Smooth muscle cell of the brain vasculature (primary cell): ENCODE measurements at places on chromosomes 3 and 15.

DNA sequence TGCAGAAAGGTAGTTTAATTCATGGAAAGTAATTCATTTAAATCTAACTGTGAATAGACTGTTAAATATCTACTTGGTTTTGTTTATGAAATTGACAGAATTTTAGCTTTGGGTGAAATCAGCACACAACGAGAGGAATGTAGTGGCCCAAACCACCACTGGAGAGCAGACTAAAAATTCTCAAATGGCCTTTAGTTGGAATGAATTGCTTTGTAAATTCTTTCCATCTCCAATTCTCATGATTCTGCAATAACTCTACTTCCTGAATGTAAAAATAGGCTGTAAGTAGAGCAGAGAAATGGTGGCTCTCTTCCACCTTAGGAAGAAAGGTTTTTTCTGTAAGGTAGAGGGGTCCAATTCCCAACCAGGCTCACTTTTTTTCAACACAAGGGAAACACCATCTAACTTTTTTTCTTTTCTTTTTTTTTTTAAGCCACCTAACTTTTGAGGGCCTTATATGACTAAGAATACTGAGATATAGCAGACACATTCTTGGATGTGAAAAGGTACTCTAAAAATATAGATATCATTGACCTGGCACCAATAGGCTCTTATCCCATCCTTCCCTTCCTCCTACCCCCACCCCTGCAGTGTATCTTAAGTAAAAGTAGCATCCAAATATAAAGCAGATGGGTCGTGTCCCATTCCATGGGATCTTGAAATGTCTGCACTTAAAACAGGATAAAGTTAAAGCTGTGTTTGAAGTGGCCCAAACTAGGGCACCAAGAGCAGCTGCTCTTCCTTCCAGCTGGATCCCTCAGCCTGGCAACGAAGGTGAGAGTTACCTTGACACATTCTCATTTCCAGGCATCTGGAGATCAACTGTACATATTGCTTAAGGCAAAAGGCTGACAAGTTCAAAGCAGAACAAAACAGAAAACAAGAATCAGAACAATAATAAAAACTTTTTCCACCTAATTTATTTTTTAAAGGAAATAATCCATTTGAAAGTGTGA lies 194.1 kb downstream of the TPRG1 start:
- no peak for DNase-seq

- DNase-seq = no peak
Observed at GRCh38 chr3:159627229-159627628, 361.4 kb upstream of the IL12A start.

- no peak for DNase-seq
Observed at GRCh38 chr3:57604971-57605370, 7.8 kb upstream of the ARF4 start.

- DNase-seq = no peak
Observed at GRCh38 chr15:69794645-69795469, 302.9 kb downstream of the TLE3 start.

GRCh38 chr15:94130504-94130903 lies 100.9 kb upstream of the MCTP2 start:
- DNase-seq = no peak

- no peak for DNase-seq
Observed at GRCh38 chr15:88448991-88449461, 18.2 kb downstream of the MRPL46 start.

GRCh38 chr3:139547666-139548065 lies 8.1 kb upstream of the RBP1 start:
- no peak for DNase-seq

DNA sequence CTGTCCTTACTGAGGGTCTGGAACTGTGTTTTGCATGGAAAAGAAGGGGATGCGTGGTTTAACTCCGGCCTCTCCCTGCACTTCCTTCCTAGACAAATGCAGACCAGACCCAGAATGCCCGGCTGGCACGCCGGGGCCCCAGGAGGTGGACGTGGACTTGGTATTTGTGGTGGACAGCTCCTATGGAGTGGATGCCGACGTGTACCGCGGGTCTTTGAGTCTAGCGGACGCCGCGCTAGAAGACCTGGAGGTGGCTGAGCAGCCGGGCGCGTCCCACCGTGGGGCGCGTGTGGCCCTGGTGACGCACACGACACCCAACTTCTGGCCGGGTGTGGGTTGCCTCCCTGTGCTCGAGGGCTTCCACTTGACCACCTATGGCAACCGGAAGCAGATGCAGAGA lies 81.8 kb upstream of the COL6A5 start:
- DNase-seq = no peak

GRCh38 chr3:123745184-123745855 lies 138.8 kb downstream of the MYLK start:
- no peak for DNase-seq

GRCh38 chr3:100759159-100759558 lies 49.9 kb downstream of the TFG start:
- DNase-seq = no peak

DNA sequence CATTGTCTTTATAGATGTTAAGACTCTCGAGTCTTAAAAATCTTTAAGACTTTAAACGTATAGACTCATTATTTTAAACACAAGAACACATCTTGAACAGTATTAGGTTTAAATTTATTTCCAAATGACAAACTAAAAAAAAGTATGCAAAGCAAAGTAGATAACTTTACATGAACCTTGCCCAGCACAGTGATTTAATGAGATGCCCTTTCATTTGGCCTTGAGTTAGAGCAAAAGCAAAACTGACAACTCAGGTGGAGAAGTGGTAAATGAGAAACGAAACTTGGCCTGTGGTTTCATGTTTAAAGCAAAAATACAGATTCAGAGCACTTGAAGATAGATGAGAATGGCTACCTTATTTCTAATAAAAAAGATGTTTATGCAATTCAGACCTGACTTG lies 8.6 kb downstream of the GPR15 start:
- no peak for DNase-seq

- DNase-seq = no peak
Observed at GRCh38 chr3:127488141-127488672, 102.3 kb downstream of the TPRA1 start.

DNA sequence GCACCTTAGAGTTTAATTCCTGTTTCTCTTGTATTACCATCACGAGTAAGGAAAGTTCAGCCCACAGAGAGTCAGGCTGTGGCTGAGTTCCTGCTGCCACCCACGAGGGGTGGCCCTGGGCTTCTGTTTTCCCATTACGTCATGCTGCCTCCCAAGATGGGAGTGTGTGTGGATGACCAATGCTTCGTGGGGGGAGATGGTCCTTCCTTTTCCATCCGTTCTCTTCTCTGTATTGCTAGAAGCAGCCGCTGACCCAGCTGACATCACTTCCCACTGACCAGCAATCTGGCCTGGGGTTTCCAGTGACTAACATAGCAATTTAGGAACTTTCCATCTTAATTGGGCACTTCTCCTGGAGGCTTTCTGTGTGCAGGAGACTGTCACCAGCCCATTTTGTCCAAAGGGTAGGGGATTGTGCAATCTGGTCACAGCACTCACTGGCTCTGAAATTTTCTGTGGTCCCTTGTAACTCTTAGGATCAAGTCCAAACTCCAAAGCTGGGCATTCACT lies 9.3 kb downstream of the IRAK2 start:
- peak; percentile 77 for DNase-seq

DNA sequence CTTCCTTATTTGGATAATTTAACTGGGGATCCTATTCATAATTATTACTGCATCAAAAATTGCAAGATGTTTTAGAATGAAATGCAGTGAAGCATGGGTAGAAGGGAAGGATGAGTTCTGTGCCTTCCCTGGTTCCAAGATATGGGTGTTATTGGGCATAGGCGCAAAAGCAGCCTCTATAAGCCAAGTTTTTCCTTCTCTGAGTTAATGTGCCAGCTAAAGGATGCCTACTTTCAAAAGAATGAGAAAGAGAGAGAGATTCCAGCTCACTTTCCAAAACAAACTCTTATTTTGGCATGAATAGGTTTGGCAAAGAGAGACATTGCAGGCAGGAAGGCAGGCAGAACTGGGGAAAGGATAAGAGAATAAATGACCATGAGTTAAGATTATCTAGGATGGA lies 270.2 kb downstream of the TAFA4 start:
- no peak for DNase-seq

- peak; percentile 99 for DNase-seq
Observed at GRCh38 chr3:111729087-111729846, 129.8 kb upstream of the PHLDB2 start.

DNA sequence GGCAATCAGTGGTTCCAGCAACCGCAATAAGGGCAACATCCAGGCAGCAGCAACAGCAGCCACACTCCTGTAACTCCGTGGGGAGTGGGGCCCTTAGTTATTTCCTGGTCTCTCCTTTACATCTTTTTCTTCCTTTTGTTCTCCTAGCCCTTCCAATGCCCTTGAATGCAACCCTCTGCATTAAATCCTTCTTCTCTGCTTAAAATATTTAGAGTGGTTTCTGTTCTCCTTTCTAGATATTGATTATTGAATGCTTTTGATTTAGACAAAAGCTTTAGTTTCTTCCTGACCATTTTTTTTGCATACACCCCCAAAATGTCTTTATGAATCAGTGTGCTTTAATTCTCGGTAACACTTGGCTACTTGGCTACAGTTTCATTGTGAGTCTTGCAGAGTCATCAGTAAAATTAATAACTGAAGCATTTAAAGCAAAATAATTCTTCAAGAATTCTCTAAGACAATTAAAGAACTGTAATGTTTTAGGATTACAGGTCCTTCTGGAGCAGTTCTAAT lies 586.1 kb downstream of the MECOM start:
- no peak for DNase-seq

DNA sequence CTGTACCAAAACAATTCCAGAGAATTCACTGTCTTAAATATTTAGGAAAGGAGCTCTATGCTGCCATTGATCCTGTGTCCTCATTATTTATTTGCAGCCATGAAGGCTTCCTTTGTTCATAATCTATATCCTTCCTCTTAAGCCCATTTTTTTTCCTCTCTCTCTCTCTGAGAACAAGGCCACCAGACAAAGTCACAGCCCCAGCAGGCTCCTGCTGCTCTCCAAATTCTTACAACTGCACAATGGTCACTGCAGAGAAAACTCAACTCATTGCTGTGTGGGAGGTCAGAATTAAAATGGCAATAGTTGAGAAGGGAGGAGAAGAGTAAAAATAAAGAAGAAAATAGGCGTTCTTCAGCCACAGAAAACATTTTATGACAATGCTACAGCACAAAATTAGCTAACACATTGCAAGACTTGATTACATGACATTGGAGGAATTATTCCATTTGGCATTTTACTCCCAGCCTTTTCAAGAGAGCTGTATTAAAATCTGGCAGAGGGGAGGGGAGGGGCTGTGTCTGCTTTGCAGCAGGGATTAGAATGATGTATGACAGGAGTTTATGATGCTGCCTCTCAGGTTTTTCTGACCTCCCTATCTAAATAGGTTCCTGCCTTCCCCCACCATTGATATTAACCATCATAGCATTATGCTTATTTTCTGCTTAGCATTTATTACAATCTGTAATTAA lies 399.7 kb upstream of the THBS1 start:
- no peak for DNase-seq

DNA sequence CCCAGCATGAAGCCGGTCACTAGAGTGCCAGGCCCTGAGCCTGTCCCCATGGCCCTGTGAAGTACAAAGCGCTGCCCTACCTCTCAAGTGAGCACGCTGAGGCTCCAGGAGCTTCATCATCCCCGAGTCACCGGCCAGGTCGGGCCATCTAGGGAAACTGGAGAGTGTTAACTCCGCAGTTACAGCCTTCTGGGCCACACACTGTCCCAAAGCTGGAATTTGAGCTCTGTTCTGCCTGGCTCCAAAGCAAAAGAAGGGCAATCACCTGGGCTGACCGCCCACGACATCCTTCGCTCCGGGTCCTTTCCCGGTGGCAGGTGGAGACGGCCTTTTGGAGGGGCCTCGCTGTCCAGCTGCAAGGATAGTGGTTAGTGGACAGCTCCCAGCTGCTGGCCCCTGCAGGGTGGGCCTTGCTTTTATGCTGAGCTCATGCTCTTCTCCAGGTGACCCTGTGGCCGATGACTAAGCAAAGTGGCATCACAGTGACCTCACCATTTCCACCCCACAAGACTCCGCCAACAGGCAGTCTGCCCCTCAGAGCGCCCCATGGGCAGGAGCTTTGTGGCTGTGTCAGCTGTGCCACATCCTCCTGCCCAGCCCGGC lies 3.5 kb upstream of the MUC4 start:
- no peak for DNase-seq

GRCh38 chr15:67080900-67081431 lies 15.6 kb downstream of the SMAD3 start:
- DNase-seq = no peak

- DNase-seq = no peak
Observed at GRCh38 chr3:110846971-110847370, 224.6 kb upstream of the NECTIN3 start.

GRCh38 chr3:33798418-33799201 lies at the start of gene PDCD6IP:
PDCD6IP (plus strand) TSS chr3:33798630; CDS start chr3:33798729, 99 bp downstream.
- DNase-seq = peak; percentile 83

GRCh38 chr3:52253314-52254304 lies 8.1 kb downstream of the PPM1M start:
- DNase-seq = no peak

DNA sequence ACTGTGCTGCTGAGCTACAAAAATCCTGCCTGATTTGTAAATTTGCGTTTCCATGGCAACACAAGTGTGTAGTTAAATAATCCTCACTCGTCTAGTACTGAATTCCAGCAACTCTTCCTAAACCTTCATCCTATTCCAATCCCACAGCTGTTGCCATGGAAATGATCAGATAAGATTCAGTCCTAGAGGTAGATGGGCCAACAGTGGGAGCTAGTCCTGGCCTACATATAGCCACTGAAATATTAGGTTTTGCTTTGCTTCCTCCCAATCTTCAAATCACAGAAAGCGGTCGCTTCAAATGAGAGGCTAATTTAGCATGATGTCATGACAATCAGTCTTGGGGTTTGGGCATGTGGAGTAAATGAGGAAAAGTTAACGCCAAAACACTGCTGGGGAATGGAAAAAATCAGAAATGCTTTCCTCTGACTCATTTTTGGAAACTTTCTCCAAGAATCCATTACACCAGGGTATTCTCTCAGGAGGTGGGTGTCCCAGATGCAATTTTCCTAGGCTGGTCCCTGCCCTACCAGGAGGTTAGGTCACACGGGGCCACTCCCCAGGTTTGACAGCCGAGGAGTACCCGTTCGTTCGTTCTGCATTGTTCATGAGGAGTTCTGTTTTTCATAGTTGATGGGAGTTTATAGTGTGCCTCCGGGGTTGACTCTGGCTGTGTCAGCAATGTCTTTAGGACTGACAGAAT lies 159.2 kb upstream of the SLCO3A1 start:
- no peak for DNase-seq

GRCh38 chr3:147405231-147406027 lies 914 bp downstream of the ZIC4 start:
- no peak for DNase-seq

DNA sequence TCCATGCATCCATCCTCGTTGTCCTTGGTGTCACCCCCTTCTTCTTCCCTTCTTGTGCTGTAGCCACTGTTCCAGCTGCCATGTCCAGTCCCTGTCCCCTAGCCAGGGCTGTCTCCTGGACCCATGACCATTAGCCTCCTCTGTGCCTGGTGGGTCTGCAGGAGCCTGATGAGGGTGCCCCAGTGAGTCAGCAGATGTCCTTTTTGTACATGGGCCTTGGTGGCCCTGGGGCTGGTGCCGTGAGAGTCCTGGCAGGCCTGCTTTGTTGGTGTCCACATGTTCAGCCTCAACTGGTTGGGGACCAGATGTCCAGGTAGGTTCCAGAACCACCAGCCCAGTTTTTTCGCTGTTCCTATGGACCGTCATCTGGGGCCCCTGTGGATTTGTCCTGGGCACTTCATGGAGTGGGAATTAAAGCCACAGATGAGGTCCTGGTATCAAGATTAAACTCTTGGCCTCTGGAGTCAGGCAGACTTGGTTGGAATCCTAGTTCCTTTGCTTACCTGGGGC lies 66.1 kb downstream of the FBLN2 start:
- no peak for DNase-seq

- no peak for DNase-seq
Observed at GRCh38 chr3:170876537-170876936, 6.5 kb upstream of the RPL22L1 start.

- DNase-seq = no peak
Observed at GRCh38 chr3:58383476-58383875, 50.2 kb downstream of the PDHB start.
